SW 1271 (cell line): ENCODE measurements at places on chromosomes 1 and 21.

GRCh38 chr1:209600541-209600940 lies 17.0 kb downstream of the CAMK1G start:
- no peak for DNase-seq

GRCh38 chr1:151539321-151540020 lies 638 bp upstream of the TUFT1 start:
- no peak for DNase-seq

DNA sequence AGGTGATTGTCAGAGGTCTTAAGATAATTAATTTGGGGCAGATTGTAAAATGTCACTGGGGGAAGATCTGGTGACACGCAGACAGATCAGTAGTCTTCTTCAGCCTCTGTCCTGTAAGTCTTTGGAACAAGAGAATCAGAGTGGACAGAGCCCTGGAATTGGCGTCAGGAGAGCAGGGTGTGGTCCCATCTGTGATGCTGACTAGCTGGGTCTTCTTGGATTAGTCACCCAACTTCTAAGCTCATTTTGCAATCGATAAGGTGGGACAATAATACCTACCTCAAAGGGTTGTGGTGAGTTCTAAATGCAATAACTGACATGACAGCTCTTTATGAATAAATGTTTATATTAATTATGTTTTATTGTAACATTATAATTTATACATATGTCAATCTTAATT lies 4.8 kb downstream of the FASLG start:
- DNase-seq, result no peak

DNA sequence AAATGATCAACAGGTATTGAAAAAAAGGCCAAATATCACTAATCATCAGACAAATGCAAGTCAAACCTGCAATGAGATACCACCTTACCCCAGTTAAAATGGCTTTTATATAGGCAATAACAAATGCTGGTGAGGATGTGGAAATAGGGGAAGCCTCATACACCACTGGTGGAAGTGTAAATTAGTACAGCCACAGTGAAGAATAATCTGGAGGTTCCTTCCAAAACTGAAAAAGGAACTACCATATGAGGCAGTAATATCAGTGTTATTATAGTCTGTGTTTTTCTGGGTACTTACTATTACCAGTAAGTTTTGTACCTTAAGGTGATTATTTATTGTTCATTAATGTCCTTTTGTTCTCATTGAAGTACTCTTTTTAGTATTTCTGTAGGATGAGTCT lies 201.3 kb downstream of the MRPL39 start:
- no peak for DNase-seq

- DNase-seq, result no peak
Measured at GRCh38 chr1:60672449-60672848, 409.9 kb upstream of the NFIA start.

DNA sequence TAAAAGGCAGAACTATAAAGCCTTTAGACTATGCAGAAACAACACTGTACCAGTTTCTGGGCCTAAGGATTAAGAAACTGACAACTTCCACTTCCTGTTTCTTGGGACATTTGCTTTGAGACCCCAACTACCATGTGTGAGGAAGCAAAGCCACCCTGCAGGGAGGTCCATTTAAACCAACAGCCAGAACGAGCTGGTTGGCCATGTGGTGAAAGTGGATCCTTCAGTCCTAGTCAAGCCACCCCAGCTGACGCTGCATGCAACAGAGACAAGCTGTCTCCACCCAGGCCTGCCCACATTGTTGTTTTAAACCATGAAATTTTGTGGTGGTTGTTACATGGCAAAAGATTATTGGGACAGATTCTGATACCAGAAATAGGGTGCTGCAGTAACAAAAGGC lies 31.8 kb upstream of the SLFNL1 start:
- no peak for DNase-seq

DNA sequence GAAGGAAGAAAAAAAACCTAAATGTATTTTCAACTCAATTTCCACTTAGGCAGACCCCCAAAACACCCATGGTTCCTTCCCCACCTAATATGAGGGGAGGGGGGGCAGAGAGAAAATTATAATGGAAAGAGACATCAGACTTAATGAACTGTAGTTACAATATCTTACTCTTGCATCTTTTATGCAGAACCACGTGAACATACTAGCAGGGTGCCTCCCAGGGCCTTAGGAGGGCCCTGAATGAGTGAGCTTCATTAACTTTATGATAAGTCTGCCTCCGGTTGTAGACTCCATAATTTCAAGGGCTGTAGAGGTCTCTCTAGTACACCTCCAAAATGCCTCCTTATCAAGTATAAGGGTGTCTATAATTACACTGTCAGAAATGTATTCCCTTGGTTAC lies 11.3 kb upstream of the KIRREL1 start:
- DNase-seq, result no peak

DNA sequence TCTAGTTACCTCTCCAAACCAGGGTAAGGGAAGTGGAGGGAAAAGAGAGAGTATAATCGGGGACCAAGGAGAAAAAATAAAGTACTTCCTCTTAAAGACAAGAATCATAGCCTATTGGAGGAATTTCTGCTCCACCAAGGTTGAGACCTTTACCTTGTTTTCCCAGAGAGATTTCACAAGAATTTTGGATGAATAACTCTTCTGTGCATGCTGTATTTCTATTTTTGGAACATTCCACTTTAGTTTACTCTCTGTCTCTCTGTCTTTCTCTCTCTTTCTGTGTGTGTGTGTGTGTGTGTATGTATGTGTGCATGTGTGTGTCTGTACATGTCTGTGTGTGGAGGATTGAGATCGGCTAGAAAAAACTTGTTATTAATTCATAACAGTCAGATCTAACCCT lies 318.4 kb upstream of the RGS18 start:
- no peak for DNase-seq

- DNase-seq, result no peak
Measured at GRCh38 chr1:159973350-159973940, 19.4 kb upstream of the SLAMF9 start.

DNA sequence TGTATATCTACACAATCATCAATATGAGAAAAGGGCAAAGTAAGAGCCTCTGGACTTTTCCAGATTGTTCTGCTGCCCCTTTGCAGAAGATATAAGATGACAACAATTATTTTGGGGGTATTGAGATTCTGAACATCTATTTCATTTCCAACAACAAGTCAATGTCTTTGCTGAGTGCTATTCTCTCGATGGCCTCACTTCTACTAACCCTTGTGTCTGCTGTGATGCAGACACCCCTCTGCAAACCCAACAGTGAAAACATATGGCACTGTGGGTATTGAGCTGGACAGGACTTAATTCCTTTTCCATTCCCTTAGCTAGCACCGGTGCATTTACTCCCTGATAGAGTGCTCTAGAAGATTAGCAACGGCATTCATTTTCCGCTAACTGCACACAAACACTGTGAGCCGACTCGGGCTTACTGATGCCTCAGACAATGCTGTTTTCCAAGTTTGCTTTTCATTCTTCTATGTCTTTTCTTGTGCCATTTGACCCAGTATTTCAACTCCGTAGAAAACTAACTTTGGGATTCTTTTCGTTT lies 33.4 kb upstream of the SMYD2 start:
- DNase-seq, result no peak

DNA sequence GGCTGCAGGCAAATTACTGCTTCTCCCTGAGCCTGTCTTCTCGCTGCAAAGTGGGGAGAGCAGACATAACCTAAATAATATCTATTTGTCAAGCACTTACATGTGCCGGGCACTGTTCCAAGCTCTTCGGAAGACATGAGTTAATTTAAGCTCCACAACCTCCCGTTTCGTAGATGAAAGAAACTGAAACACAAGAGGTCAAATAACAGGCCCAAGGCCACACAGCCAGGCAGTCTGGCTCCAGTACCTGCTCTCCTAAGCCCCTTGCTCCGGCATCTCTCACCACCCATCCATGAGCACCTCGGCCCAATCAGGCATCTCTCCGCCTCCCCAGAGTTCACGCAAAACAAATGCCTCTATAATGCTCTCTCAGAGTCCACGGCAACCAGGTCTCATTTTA lies 65.4 kb downstream of the TAS1R2 start:
- no peak for DNase-seq
